Suppressor macrophage treated with lipopolysaccharide for 1 hour (primary cell): ENCODE measurements at places on chromosomes 3 and 15.
A peak's percentile ranks its signal among the peaks of the same experiment; 100 is the strongest.

- DNase-seq, result no peak
Observed at GRCh38 chr3:132662212-132662611, 2.1 kb downstream of the UBA5 start.

GRCh38 chr3:13015286-13016082 is 57.7 kb downstream of the IQSEC1 start:
- DNase-seq, result peak; percentile 78

DNA sequence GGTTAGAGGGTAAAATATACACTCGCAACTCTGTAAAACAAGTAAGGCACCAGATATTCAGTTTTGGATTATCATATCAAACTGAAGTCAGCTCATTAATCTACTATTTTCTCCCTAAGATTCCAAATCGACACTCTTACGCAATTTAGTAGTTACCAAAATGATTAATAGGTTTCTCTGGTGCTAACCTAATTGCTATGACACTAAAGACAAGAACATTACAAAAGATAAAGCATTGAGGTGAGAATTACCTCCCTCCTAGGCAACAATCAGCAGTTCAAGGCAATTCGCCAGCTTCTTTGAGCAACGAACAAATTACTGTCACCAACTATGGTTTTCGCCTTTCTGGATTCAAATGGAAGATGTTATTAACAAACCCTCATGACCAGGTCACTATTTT is 1305.0 kb downstream of the ROBO2 start:
- DNase-seq, result no peak

GRCh38 chr3:21729888-21730459 is 21.0 kb downstream of the ZNF385D start:
- no peak for DNase-seq

DNA sequence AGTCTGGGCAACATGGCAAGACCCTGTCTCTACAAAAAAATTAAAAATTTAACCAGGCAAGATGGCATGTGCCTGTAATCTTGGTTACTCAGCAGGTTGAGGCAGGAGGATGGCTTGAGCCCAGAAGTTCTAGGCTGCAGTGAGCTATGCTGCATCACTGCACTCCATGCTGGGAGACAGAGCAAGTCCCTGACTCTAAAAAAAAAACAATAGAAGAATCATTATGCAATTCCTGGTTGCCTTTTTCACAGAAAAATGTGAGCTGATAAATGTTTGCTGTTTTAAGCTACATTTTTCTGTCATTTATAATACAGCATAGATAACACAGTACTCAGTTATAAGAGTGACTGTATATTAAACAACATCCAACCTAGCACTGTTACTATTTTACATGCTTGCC is 148.8 kb downstream of the SCAPER start:
- no peak for DNase-seq

GRCh38 chr3:67647390-67647878 is 7.0 kb downstream of the SUCLG2 start:
- no peak for DNase-seq

GRCh38 chr3:154120961-154121700 is at the start of gene ARHGEF26:
Gene ARHGEF26, plus strand, starts transcription at chr3:154121390. Its CDS starts 603 bp downstream, at chr3:154121993.
- peak; percentile 79 for DNase-seq
